ENCODE measurements at places on chromosomes 2 and 18.

DNA sequence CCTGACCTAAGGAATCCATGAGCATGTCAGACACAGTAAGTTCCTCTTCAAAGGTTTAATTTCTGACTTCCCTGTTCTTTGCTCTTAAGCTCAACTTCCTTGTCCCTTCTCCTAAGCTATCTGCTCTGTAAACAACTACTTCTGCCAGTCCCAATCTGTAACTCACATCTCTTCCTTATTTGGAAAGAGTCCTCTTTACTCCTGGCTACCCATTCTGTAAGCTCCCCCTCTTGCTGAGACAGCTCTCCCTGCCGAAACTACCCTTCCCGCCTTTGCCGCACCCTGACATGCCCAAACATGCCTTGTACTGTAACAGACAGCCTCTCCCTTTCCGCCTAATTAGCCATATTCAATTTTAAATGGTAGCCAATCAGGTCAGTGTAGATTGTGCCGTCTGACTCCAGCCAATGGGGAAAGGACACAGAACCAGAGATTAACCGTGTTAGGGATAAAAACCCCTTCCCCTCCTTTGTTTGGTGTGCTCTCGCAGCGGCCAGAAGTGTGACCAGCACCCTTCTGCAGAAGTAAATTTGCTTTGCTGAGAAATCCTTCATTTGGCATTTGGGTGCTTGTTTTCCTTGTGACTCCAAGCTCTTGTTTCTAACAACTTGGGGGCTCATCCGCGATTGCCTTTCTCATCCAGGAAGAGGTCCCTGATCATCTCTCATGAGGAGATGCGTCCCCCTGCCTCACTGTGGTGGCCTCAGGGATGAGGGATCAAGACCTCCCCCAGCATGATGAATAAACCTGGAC is 49.0 kb downstream of the PIAS2 start:
- no peak for DNase-seq

DNA sequence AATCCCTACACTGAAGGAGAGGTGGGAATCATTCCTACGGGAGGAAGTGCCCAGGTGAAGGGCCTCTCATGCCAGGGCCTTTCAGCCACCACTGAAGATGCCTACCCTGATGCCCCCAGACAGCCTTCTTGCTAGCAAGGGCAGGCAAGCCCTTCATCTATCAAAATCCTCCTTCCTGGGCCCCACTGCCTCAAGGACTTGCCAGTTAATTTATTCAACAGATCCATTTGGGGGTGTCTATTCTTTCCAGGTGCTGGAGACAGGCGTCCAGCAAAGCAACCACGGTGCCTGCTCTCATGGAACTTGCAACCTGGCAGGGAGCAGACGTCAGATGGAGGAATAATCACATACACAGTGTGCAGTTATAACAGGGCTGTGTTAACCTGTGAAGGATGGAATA is 95.5 kb downstream of the GYPC start:
- DNase-seq = no peak

GRCh38 chr2:47984041-47984440 is 77.7 kb upstream of the FBXO11 start:
- DNase-seq = no peak

GRCh38 chr2:187964746-187965145 is 326.9 kb upstream of the GULP1 start:
- DNase-seq = no peak

DNA sequence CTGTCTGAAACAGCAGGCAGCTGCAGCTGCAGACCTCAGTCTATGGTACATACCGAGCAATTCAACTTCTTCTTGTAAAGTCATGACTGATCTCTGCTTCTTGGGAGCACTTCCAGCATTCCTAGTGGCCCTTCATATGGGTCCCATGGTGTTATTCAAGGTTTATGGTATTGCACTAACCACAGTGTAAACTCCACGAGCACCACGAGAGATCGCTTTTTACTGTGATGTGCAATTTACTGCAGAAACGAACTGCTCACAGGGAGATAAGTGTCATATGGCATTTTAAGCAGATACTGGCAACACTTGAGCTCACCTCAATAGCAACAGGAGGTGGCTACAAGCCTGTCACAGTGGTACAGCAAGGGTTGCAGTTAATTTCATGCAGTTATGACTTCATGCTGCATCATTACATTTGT is 38.6 kb upstream of the SH3BP4 start:
- DNase-seq = no peak

DNA sequence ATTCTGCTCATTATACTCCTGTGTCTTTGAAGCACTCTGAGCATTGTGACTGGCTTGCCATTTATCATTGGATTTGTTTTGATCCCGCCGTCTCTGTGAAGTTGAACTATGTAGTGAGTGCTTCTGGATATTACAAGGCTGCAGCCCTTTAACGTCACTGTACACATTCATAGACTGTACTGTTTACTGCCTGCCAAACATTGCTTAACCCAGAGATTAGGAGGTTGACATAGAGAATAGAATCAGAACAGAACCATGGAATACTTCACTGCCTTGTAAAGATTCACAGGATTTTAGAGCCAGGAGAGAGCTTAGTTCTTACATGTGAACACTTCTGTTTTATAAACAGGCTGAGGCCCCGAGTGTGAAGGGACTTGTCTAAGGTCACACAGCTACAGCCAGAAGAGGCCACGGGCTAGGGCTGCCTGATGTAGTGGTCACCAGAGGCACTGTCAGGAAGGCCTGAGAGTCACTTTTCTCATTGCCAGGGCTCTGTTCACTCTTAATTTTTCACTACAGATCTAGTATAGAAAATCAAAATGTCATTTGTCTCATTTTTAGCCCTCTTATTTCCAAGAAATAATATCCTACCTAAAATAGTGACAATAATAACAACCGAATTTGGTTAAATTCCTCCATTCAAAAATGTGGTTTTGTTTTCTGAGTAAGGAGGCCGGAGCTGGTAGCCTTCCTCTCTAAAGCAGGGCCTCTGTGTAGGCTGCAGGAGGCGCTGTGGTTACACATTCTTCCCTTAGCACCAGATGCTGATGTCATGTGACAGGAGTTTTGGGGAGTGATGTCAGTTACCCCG is 87.9 kb downstream of the UGGT1 start:
- no peak for DNase-seq

GRCh38 chr2:24659862-24660261 is 133.3 kb downstream of the PTRHD1 start:
- no peak for DNase-seq

- no peak for DNase-seq
Measured at GRCh38 chr18:67672716-67673115, 156.2 kb upstream of the DSEL start.

DNA sequence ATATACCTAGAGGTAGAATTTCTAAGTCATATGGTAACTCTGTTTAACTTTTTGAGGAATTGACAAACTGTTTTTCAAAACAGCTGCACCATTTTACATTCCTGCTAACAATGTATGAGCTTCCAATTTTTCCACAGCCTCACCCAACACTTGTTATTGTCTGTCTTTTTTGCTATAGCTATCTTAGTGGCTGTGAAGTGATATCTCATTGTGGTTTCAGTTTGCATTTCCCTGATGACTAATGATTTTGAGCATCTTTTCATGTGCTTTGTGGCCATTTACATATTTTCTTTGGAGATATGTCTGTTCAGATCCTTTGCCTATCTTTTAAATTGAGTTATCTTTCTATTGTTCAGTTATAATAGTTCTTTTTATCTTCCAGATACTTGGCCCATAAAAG is 273.8 kb downstream of the AGPS start:
- DNase-seq = no peak

DNA sequence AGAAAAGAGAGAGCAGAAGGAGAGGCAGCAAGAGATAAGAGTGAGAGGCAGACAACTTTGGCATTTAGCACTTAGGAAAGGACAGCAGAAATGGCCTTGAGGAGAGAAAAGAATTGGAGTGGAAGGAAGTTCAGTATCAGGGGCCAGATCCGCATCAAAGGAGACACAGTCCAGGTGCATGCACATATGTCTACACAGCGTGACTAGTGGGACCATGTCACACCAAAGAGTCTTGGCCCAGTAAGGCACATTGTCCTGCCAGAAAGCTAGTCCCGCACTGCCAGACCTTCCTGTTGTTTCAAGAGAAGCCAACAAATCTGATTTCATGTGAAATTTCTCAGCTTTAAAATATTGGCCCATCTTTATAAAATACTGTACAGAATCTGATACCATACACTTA is 8.5 kb upstream of the STK39 start:
- no peak for DNase-seq

DNA sequence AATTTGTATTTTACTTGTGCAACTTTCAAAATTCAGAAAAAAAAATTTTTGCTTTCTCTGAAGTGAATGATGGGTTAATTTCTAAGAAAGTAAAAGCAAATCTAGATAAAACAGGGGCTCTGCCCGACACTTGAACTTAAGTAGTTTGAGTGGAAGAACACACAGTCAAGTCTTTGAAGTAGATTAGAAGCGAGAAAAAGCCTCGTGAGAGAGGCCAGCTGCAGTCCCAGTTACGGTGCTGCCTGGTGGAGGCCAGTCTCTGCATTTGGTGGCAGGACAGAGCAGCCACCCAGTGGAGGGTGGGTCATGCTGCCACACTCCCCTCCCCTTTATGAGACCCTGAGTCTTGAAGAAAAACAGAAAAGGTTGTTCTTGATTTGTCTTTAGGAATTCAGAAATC is 81.8 kb downstream of the INPP5D start:
- DNase-seq = no peak
